ENCODE measurements at places on chromosomes 3 and 15.
A peak's percentile ranks its signal among the peaks of the same experiment; 100 is the strongest.

DNA sequence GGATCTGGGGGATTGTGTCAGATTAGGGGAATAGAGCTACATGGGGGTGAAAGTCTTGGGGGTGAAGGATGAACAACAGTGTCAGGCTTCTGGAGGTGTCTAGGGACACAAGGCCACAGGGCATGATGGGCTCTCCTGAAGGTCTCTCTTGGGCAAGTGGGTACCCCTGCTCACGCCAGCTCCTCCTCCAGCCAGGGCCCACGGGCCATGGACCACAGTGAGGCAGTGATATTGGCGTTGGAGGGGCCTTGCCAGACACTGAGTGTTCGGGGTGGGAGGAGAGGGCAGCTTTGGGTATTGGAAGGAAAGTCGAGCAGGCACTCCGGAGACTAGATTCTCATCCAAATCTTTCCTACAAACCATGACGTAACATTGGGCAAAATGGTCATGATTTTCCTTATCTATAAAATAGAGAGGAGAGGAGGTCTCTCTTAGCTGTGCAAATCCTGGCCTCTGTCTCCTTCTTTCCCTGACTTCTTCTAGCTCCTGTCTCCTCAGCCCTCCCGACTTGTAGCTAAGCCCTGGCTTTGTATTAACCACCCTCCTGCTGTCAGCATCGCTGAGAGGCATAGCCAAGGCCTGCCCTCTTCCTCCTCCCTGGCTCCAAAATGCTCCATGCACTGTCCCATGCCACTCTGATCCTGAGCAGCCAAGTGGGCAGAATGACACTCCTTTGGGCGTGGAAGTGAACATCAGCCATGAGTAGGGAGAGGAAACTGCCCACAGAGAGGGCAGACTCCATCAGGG lies 24.0 kb upstream of the SRP14 start:
- H3K36me3 ChIP-seq = peaks cover 5% of the 10 kb centered on the region
- peaks cover 32% of the 10 kb centered on the region for H3K4me1 ChIP-seq
- H3K4me3 ChIP-seq = no peak overlapping the region
- DNase-seq = no peak
- no peaks in the 10 kb centered on the region for H3K27me3 ChIP-seq

GRCh38 chr3:139935866-139936817 lies 1.2 kb downstream of the CLSTN2 start:
- H3K4me3 ChIP-seq = peak overlapping the region; percentile 39
- no peak overlapping the region for H3K27ac ChIP-seq
- DNase-seq = no peak
- H3K36me3 ChIP-seq = no peaks in the 10 kb centered on the region
- H3K4me1 ChIP-seq = peaks cover 9% of the 10 kb centered on the region

DNA sequence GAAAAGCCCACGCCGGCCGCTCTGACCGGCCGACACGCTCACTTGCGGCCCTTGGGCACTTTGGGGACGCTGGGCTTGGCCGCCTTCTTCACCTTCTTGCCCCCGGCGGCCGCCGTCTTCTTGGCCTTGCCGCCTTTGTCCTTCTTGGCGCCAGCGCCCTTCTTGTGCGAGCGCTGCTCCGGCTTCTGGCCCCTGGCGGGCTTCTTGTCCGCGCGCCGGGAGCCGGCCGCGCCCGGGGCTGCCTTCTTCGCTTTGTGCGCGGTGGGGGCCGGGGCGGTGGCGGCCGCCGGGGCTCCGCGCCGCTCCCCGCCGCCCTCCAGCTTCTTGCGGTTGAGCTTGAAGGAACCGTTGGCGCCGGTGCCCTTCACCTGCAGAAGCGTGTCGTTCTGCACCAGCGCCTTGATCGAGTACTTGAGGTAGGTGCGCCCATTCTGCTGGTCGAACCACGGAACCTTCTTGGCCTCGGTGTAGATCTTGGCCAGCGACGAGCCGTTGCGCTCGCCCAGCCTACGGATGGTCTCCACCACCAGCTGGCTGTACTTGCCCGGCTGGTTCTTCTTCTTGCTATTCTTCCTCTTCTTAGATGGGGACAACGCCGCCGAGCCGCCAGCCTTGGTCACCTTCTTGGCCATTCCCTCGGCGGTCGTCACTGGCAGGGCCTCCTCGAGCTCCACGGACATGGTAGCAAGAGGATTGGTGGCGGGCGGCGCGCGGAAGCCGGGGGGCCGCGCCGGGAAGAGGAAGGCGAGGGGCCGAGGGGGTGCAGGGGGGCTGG lies 36.7 kb downstream of the HMCES start:
- DNase-seq = no peak
- peaks cover 18% of the 10 kb centered on the region for H3K27me3 ChIP-seq
- H3K4me1 ChIP-seq = peaks cover 36% of the 10 kb centered on the region
- peaks cover 2% of the 10 kb centered on the region for H3K36me3 ChIP-seq

DNA sequence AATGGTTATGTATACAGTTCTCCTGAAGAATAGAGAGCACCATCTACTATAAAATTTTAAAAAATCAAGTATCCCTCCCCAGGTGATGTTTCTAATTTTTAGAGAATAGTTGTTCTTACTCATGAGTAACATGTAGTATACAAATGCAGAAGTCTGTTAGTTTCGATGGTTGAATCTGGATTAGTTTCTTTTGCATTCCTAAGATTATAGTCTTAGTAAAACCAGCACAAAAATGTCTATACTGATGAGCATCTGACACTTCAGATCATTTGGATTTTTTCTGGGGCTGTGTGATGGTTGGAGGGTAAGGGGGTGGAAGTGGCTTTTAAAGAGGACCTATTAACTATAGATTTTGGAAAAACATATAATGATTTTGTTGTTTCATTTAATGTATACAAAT lies 167.3 kb upstream of the SGO1 start:
- DNase-seq = no peak
- H3K4me1 ChIP-seq = no peaks in the 10 kb centered on the region
- peaks cover 3% of the 10 kb centered on the region for H3K36me3 ChIP-seq
- no peak overlapping the region for H3K27ac ChIP-seq

- H3K27ac ChIP-seq = no peak overlapping the region
- DNase-seq = peak; percentile 2
- no peaks in the 10 kb centered on the region for H3K36me3 ChIP-seq
- no peak overlapping the region for H3K4me3 ChIP-seq
- H3K4me1 ChIP-seq = no peaks in the 10 kb centered on the region
- H3K27me3 ChIP-seq = peaks cover 20% of the 10 kb centered on the region
Measured at GRCh38 chr15:93179072-93179471, 90.1 kb upstream of the RGMA start.

GRCh38 chr3:23262766-23263165 lies 59.6 kb downstream of the UBE2E2 start:
- H3K4me3 ChIP-seq = no peak overlapping the region
- peaks cover 20% of the 10 kb centered on the region for H3K4me1 ChIP-seq
- H3K27ac ChIP-seq = no peak overlapping the region
- H3K27me3 ChIP-seq = no peaks in the 10 kb centered on the region
- no peak for DNase-seq
- H3K36me3 ChIP-seq = peaks cover 23% of the 10 kb centered on the region

- H3K4me3 ChIP-seq = no peak overlapping the region
- no peaks in the 10 kb centered on the region for H3K4me1 ChIP-seq
- peaks cover 9% of the 10 kb centered on the region for H3K27me3 ChIP-seq
- H3K36me3 ChIP-seq = no peaks in the 10 kb centered on the region
Measured at GRCh38 chr15:62920682-62921502, 121.7 kb upstream of the TPM1 start.

DNA sequence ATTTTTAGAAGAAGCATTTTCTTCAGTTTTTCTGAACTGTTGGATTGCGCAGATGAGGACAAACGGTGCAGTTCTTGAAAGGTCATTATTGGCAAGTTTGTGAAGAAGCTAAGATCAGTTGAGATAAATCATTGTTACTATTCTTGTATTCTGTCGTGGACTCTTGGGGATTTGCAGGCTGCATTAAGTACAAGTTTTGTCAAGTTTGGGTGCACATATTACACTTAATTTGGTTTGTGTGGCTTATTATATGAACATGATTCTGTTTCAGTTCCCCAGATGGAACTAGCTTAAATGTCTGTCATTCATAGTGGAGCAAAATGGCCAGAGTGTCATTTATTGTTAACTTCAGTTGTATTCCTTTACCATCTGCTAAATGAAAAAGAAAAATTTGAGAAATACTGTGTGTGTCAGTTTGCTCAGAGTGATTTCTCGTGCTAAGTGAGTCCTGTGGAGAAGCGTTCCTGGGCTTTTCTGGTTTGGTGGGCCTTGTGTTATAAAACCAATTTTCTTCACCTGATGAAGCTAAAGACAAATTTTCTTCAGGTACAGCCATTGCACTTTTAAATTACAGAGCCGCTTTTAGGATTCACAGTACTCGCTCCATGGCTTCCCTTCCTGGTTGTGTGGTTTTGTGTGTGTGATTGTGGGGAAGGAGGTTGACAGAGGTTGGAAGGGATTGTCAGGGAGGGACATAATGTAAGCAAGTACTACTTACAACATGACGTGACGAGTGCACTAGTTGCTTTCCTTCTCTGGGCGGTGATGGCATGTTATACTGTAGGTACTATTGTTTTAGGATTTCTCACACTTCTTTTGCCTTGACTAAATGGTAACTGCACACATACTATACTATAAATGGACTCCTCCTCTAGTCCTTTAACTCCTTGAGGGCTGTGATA lies 1.7 kb downstream of the AKAP13 start:
- no peaks in the 10 kb centered on the region for H3K27me3 ChIP-seq
- DNase-seq = no peak
- H3K27ac ChIP-seq = peak overlapping the region; percentile 90
- peaks cover 36% of the 10 kb centered on the region for H3K4me1 ChIP-seq
- peaks cover 7% of the 10 kb centered on the region for H3K36me3 ChIP-seq
- H3K4me3 ChIP-seq = peak overlapping the region; percentile 85

- H3K4me1 ChIP-seq = no peaks in the 10 kb centered on the region
- no peaks in the 10 kb centered on the region for H3K36me3 ChIP-seq
- H3K27ac ChIP-seq = no peak overlapping the region
- no peak overlapping the region for H3K4me3 ChIP-seq
- no peak for DNase-seq
Measured at GRCh38 chr3:86711634-86712033, 279.3 kb downstream of the VGLL3 start.

DNA sequence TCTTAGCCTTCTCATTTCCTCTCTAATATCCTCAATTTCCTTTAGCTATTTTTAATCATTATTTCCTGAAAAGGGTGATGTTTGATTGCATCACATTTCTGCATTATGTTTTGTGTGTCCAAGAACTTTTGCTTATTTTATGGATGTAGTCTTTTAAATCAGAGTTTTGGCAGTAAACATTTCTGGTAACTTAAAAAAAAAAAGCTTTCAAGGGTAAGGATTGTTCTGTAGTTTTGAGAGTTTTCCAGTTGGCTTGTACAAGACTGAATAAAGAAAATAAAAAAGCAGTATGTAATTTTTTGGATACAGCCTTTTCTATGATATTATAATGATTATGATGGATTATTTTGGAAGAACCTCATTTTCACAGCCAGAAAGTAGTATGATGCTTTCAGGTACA lies 99.4 kb downstream of the DHX36 start:
- no peaks in the 10 kb centered on the region for H3K27me3 ChIP-seq

GRCh38 chr3:22141769-22142168 lies 390.8 kb upstream of the ZNF385D start:
- no peaks in the 10 kb centered on the region for H3K36me3 ChIP-seq
- DNase-seq = no peak
- H3K27ac ChIP-seq = no peak overlapping the region

DNA sequence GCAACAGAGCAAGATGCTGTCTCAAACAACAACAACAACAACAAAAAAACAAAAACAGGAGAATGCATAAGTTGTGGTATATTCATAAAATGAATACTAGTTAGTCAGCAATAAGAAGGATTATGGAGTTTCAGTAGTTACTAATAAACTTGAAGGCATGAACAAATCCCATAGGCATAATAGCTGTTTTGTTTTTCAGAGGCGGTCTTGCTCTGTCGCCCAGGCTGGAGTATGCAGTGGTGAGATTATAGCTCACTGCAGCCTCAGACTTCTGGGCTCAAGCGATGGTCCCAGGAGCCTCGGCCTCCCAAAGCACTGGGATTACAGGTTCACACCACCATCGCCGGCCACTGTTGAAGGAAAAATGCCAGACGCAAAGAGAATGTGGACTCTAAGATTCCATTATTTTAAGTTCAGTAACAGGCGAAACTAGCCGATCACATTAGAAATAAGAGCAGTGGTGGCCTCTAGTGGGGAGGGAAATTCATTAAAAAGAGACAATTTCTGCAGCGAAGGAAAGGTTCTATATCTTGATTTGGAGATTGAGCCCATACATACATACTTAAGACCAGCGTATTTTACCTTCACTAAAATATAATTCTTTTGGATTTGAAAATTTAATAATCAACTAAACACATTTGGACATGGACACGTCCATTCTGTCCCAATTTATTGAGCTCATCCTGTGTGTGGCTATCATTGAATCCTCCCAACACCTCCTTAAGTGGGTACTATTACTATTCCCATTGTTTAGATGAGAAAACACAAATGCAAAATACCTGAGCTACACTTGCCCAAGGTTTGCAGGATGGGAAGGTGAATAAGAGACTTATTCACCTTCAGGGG lies 27.4 kb upstream of the HDAC11 start:
- peak overlapping the region; percentile 86 for H3K4me3 ChIP-seq
- DNase-seq = peak; percentile 11
- H3K27me3 ChIP-seq = no peaks in the 10 kb centered on the region
- H3K36me3 ChIP-seq = no peaks in the 10 kb centered on the region

DNA sequence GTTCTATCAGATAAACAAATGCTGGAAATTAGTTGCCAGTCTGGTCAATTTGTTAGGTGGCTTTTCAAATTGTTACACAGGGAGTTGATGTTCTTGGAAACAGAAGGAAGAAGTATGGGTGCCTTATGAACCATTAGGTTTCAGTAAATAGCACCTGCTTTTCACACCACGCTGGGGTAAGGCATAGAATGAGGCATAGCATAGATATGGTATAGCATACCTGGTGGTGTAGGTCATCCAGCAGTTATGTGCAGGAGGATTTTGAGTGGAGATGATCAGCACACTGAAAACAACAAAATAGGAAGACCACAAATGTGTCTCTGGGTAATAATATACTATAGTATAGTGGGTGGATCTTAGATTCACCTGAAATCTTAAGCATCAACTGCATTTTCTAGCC lies 121.4 kb downstream of the GMPS start:
- DNase-seq = no peak
- H3K4me3 ChIP-seq = no peak overlapping the region
- H3K36me3 ChIP-seq = no peaks in the 10 kb centered on the region
- peaks cover 4% of the 10 kb centered on the region for H3K27me3 ChIP-seq

- H3K27me3 ChIP-seq = no peaks in the 10 kb centered on the region
- no peak for DNase-seq
- no peak overlapping the region for H3K27ac ChIP-seq
- H3K4me1 ChIP-seq = peaks cover 34% of the 10 kb centered on the region
Measured at GRCh38 chr3:134214239-134214638, 36.4 kb downstream of the RYK start.

GRCh38 chr15:80343554-80343992 lies 60.6 kb upstream of the ARNT2 start:
- DNase-seq = no peak
- no peaks in the 10 kb centered on the region for H3K36me3 ChIP-seq
- H3K27ac ChIP-seq = no peak overlapping the region
- no peaks in the 10 kb centered on the region for H3K4me1 ChIP-seq
- peaks cover 51% of the 10 kb centered on the region for H3K27me3 ChIP-seq
- no peak overlapping the region for H3K4me3 ChIP-seq

Measured in stimulated activated naive B cell treated with anti-CD40 and anti-IgM and Interleukin-4, amounts not matched to agents 10 μg/mL and 1 μg/mL and 100 μg/mL, for 72 hours (primary cell).